ENCODE measurements at places on chromosomes 11 and 22.

GRCh38 chr11:45803971-45804760 lies 783 bp upstream of the SLC35C1 start:
- DNase-seq, result peak; percentile 22

GRCh38 chr11:20707876-20708275 lies 38.5 kb downstream of the NELL1 start:
- DNase-seq, result no peak

DNA sequence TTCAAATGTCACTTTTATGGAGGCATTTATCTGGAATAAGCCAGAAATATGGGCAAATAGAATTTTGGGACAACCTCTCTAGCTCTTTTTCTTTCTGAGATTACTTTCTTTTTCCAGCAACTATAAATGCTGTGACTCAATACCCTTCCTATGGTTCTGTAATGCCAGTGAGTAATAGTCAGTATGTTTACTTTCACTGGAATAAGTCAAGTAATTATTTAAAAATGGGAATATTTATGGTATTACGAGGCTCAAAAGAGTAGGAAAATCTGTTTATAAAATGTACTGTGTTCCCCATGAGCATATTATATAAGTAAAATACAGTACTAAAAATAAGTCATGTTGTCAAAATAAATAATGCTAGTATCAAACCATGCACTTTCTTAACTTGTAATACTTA lies 750.5 kb downstream of the LUZP2 start:
- no peak for DNase-seq

- DNase-seq, result no peak
These were observed 7.5 kb upstream of the MICAL3 start for GRCh38 chr22:18031695-18032454.

DNA sequence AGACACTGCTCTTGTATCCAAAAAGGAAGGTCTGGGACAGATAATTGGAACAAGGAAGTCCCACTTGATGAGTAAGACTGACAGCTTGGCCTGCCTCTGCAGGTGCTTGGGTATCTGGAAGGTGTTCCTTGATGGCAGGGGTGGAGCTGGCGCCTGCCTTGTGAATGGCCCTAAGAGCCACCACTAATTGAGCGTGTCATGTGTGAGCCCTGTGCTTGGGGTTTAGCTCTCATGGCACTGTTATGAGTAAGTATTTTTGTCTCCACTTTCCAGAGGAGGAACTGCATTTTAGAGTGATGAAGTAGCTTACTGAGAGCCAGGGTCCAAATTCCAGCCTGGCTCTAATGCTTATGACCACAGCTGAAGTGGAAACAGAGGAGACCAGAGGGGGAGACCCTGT lies 71.2 kb upstream of the NECTIN1 start:
- no peak for DNase-seq

DNA sequence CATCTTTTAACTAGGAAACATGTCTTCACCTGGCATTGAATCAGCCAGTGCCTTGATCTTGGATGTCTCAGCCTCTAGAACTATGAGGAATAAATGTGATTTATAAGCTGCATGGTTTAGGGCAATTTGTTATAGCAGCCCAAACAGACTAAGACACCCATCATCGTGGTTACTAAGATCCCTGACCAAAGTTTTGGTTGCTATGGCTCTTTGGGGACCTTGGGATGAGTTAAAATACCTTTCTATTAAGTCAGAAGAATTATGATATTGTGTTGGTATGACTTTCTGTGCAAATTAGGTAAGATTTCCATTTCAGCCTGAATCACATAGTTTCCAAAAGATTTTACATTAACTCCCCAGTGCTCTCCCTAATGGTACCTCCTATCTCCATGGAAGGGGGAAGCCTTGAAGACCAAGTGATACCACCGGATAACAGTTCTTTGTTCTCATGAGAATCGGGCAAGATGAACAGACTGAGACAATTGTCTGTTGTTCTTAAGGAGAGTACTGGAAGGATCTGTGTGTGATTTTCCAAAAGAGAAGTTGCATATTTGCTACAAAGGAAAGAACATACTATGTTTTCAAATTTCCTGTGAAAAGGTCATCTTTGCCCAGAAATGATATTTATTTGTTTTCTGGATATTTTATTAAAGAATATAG lies 60.4 kb upstream of the UBASH3B start:
- DNase-seq, result no peak

- DNase-seq, result no peak
These were observed 658.2 kb downstream of the NTM start for GRCh38 chr11:132028380-132029240.

- no peak for DNase-seq
These were observed 20.3 kb upstream of the MALAT1 start for GRCh38 chr11:65478388-65479183.

- no peak for DNase-seq
These were observed 884 bp downstream of the CENATAC start for GRCh38 chr11:118998822-118999221.

- no peak for DNase-seq
These were observed 1173.9 kb downstream of the LRRC4C start for GRCh38 chr11:40285558-40285957.

DNA sequence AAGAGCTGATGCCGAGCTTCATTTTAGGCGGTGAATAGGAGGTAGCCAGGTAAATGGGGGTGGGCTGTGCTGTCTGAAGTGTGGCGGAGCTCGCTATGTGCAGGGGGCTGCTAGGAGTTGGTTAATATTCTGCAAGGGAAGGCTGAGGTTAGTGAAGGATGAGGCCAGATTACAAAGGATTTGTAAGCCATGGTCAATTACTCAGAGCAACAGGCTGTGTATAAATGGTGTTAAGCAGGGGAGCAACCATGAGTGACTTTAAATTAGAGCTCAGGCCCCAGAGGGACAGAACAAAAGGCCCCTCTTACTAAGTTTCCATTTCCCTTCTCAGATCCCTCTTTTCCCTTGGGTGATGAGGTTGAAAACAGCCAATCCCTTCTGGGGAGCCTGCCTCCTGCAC lies 7.3 kb upstream of the MCAM start:
- DNase-seq, result no peak

DNA sequence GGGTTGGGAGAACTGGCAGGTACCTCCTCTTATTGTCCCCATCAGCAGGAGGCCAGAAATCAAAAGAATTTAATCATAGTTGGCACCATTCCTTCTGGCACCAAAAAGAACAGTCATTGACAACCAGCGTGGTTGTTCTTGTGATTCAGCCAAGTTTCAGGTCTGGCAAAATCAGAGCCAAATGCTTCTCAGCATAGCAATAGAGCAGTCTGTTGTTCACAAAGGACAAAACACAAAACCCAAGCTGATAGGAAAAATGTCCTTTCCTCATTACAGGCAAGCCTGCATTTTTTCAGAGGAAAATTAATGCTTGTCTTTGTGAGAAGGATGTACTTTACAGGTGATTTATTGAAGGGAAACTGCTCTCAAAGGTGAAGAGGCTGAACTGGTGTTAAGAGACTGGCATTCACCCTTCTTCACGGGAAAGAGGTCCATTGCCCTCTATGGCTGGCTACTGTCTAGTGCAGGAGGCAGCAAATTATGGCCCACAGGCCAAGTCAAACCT lies 241.8 kb upstream of the ARHGAP42 start:
- no peak for DNase-seq

DNA sequence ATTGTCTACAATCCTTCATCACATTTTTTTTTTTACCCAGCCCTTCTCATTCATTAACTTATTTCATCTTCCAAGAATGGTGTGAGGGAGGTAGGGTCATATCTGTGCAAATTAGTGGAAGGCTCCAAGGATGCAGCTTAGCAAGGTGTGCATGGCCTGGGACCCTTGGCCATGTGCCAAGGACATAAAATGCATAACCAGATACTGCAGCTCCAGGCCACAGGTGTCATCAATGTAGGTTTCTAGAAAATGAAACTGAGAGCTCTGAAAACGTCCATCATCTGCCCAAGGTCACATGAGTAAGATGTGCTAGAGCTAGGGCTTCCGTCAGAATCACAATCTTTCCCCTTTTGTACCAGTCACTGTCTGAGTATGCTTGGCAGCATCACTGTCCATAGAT lies 29.8 kb downstream of the ANKK1 start:
- no peak for DNase-seq
